Activated T-helper 1 cell treated with anti-CD3 and anti-CD28 coated beads, Interleukin-2, amount 50 U/mL, for 16 hours (primary cell): ENCODE measurements at places on chromosomes 3 and 15.

GRCh38 chr3:194714564-194714963 lies 28.9 kb downstream of the FAM43A start:
- DNase-seq = no peak

- no peak for DNase-seq
Measured at GRCh38 chr3:156298014-156298413, 177.6 kb downstream of the KCNAB1 start.

DNA sequence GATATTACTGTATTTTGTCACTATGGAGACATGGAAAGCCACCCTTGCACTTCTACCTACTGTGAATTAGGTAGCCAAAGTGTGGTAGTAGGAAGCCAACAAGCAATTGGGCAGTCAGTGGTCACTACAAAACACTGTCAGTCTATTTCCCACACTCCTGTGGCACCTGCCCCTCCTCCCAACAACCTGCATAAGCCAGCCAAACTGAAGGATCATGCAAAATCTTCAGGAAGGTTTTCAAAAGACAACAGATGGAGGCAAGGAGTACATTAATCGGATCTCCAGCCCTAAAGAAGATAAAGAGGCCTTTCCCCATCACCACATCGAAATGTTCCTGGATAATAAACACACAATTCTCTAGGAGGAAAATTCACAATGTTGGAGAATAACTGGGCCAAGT lies 11.9 kb downstream of the POMGNT2 start:
- no peak for DNase-seq

GRCh38 chr15:29031502-29032228 lies 145.9 kb downstream of the APBA2 start:
- DNase-seq = no peak

GRCh38 chr3:74904646-74905045 lies 290.2 kb upstream of the CNTN3 start:
- DNase-seq = no peak

- no peak for DNase-seq
Measured at GRCh38 chr15:71197620-71198019, 82.3 kb downstream of the THSD4 start.

- no peak for DNase-seq
Measured at GRCh38 chr15:77525400-77525811, 104.7 kb downstream of the HMG20A start.

DNA sequence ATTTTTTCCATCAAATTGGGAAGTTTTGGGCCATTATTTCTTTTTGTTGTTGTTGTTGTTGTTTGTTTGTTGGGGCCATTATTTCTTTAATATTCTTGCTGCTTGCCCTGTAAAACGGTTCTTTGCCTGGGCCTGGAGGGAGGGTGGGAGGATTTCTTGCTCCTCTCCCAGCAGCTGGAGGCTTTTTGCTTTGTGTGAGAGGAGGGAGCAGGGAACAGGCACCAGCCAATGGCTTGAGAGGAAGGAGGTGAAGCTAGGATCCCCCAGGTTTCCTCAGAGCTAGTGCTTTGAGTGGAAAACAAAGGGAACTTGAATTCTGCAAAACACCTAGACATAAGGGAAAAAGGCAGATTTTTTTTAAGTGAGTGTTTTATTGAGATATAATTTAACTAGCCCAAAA lies 61.2 kb upstream of the DNAJC19 start:
- no peak for DNase-seq

GRCh38 chr15:70852501-70853317 lies 1.2 kb downstream of the LARP6 start:
- no peak for DNase-seq

- peak; percentile 45 for DNase-seq
Measured at GRCh38 chr3:122564155-122564912, at the start of the genes DTX3L and PARP9. DTX3L (plus strand) TSS chr3:122564338; CDS start chr3:122564427, 89 bp downstream. PARP9 (minus strand) TSS chr3:122564300; CDS start chr3:122559620, 4,680 bp downstream.

DNA sequence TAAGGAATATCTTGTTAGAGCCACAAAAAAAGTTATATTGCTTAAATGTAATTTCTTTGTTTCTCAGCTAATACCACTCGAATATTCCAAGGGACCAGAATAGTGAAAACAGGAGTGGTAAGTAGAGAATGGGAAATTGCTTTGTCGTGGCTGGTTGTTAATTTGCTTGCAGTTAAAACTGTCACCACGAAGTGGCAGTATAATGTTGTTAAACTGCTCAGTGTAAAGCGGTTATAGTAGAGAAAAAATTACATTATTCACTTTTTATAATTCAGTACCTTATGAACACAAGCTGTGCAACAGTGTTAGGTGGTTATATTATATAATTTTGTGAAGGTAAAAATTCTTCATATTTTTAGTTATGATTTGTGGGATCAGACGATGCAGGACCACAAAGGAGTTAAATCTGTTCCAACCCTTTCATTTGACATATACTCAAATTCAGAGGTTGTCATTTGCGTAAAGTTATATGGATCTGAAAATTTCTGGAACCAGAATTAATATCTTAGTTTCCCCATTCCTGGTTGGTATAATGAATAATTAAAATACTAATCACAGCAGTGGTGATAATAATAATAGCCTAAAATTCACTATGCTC lies 171.8 kb downstream of the FEZF2 start:
- DNase-seq = no peak

DNA sequence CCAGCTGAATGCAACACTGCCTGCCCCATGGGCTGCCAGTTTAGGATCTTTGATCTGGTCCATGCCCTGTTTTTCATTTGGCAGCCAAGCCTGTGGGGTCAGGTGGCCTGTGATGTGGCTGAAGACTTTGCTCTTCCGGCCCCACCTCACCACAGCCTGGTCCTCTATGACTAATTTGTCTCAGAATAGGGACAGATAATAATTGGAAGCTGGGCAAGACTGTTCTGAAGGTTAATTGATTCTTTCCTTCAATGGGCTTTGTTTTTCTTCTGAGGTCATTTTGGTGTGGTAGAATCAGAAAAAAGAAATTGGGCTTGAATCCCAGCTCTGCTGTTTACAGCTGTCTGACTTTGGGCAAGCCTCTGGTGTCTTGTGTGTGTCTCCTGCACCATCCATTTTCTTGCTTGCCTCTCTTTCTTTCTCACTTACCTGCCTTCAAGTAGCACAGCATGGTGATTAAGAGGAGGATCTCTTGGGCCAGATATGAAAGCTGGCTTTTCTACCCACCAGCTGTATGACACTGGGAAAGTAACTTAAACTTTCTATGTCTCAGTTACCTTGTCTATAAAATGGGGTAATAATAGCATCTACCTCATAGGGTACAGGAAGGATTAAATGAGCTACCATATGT lies 24.2 kb downstream of the ABHD2 start:
- no peak for DNase-seq

DNA sequence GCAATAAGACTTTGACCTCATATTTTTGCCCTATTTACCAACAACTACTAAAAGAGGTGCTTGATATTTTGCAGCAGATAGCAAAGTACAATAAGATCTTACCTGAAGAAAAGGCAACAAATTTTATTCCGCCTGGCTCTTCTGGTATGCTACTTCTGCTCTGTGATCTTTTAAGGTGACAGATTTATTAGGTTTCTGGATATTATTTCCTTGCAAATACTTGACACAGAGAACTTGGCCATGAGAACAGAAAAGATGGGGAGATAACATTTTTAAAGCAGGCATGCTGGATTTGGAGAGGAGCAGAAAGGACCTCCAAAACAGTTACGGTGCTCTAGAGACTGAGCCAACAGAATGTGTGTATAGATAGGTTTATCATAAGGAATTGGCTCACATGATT lies 86.7 kb upstream of the RNF7 start:
- no peak for DNase-seq

GRCh38 chr15:26013981-26014380 lies 150.9 kb upstream of the ATP10A start:
- DNase-seq = no peak

DNA sequence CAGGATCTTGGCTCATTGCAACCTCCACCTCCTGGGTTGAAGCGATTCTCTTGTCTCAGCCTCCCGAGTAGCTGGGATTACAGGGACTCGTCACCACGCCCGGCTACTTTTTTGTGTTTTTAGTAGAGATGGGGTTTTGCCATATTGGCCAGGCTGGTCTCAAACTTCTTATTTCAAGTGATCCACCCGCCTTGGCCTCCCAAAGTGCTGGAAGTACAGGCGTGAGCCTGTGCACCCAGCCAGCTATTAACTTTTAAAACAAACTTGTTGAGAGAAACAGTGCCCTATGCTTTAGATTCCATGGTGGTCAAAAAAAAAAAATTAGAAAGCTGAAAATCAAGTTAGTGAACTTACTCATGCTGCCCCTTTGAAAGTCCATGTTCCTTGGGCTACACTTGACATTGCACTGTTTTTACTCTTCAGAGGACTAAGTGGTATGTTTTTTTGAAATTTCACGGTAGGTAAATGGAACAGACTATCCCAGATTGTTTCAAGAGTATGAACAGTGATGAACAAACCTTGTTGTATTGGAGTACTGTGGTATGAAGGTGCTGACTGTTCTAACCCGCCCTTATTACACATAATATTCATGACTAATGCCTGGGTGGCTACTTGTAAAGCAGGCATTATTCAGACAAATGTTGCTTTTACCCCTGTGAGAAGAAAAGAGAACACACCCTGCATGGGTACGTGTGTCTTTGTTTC lies 206.9 kb downstream of the KLHL25 start:
- DNase-seq = no peak

DNA sequence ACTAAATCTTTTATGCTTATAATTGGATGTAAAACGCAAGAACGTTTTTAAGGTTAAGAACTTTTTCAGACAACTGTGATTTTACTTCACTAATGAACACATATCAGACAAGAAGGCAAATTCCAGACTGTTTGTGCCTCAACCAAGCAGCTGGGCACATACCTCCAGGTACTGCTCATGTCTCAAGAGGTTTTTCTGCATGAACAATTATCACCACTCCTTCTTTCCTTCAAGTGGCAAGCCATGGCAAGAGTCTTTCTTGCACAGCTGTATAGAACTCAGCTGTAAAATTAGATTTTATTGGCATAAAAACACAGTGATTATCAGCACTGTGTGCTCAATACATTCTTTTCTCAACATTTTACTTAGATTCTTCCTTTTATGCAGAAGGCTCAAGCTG lies 64.3 kb downstream of the FNDC3B start:
- DNase-seq = no peak

DNA sequence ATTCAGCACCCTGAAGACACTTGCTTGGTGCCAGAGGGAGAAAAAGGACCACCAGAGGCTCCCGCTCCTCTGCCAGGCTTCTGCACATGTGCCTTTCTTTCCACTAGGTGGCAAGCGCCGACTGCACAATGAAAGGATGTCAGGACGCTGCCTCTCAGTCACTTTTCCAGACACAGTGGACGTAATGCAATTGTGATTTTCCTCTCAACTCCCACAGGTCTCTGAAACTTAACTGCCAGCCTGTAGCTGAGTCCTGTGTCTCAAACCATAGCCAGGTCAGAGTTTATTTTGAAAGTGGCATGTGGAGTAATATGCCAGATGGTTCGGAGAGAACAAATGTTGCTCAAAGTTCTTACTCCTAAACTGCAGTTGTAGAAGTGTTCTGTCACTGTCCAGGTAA lies 162.9 kb downstream of the ITPR1 start:
- DNase-seq = no peak

DNA sequence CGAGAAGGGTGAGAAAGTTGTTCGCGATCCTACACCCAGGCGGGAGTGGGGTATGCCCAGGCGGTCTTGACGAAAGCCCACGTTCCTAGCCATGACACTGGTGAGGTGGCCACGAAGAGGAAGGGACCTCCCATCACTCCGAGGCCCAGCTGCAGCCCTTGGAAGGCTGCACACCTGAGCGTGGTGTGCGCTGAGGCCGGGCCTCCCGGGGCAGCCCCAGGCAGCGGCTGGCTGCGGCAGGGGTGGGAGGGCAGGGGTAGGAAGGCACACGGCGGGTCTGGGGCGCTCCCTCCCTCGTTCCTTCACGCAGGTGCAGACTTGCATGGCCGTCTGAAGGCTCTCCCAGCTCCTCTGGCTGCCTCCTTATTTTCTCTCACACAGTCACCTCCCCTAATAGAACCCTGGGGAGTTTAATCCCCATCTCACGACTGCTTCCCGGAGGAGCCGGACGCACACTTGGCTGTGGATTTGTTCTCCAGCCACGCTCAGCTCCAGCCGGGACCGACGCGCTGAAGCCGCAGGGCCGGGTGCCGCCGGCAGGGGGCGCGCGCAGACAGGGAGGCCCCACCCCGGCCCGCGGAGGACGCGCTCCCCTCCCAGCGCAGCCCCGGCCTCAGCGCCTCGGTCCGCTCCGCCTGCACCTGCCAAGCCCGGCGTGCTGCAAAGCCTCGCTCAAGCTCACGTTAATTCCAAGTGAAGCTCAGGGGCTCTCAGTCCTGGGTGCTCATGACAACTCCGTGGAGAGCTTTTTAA lies 37.8 kb upstream of the MUC4 start:
- DNase-seq = no peak

GRCh38 chr15:99963096-99963825 lies 230.0 kb upstream of the LYSMD4 start:
- DNase-seq = no peak

DNA sequence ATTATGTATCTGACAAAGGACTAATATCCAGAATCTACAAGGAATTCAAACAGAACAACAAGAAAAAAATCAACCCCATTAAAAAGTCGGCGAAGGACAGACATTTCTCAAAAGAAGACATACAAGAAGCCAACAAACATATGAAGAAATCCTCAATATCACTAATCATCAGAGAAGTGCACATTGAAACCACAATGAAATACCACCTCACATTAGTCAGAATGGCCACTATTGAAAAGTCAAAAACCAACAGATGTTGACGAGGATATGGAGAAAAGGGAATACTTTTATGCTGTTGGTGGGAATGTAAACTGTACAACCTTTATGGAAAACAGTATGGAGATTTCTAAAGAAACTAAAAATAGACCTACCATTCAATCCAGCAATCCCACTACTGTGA lies 233.1 kb upstream of the PLSCR5 start:
- no peak for DNase-seq

DNA sequence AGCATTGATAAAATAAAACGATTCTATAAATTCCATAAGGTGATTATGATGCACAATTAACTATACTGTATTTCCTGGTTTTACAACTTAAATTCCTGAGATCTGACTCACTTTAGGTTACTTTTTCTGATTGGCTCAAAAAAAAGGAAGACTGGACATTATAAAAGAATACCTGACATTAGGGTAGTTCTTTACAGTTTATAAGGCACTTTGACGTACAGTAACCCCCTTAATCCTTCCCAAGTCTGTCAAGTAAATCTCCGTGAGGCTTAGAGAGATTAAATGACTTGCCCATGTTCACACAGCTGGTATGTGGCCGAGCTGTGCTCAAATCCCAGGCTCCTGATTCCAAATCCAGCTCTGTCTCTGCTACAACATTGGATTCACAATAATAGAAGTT lies 1.0 kb upstream of the SLTM start:
- no peak for DNase-seq

GRCh38 chr15:37361621-37362020 lies 261.3 kb upstream of the MEIS2 start:
- no peak for DNase-seq
